ENCODE measurements at places on chromosomes 11 and 22. TPM values are rescaled to one million over a fixed set of nuclear protein-coding genes. Genes with fewer than 3 reads are reported as not detected.

DNA sequence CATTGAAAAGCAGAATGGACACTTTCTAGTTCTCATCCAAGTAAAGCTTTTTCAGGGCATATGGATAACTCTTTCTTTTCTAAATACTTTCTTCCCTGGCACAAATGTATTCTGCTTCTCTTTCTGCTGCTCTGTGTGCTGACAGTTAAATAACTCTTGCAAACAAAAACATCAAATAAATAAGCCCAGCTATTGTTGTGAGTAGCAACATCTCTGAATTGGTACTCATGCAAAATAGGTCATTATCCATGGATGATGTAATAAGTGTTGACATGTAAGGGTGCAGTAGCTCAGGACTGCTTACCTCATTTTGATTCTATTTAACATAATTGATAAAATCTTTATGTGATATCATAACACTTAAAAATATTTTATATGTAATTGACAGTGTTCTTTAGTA lies 164.3 kb downstream of the MSANTD4 start:
- no peak for DNase-seq

Gene PRODH
- total RNA-seq = 16.1 TPM

GRCh38 chr11:84144531-84144930 lies 858.4 kb upstream of the CCDC90B start:
- no peak for DNase-seq

Gene OR8B3
- not detected for total RNA-seq

DNA sequence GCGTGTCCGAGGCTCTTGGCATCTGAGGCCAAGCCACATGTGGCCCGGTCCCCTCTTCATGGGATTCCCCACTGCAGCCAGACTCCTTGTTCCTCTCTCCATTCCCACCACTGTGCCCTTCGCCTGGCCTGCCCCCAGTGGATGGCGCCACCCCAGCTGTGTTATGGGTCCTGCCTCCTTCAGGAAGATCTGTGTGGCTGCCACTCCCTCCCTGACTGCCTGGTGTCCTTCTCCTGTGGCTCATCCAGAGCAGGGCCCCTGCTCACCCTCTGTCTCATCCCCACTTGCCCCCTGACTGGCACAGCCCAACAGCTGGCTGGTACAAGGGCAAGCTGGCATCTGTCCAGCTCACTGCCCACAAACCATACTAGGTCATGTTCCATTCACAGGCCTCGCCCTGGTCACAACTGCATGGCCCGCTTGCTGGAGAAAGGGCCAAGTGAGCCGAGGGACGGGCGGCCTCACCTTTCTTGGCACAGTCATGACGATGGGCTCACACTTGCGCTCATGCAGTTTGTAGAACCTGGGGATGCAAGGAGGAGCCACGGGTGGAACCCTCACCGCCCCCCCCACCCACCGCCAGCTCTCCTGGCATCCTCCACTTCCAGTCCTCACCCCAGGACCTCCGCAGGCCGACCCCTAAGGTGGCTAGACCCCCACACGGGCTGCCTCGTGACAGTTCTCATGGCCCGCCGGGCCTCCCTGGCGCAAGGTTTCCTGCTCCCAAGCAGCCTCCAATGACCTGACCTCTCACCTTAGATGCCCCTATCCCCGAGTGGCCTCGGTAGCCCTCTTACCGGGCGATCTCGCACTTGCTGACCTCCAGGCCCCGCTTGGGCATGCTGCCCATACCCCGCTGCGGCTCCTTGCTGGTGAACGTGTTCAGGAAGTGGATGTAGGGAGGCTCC lies 2.1 kb upstream of the PTPRCAP start:
- no peak for DNase-seq

DNA sequence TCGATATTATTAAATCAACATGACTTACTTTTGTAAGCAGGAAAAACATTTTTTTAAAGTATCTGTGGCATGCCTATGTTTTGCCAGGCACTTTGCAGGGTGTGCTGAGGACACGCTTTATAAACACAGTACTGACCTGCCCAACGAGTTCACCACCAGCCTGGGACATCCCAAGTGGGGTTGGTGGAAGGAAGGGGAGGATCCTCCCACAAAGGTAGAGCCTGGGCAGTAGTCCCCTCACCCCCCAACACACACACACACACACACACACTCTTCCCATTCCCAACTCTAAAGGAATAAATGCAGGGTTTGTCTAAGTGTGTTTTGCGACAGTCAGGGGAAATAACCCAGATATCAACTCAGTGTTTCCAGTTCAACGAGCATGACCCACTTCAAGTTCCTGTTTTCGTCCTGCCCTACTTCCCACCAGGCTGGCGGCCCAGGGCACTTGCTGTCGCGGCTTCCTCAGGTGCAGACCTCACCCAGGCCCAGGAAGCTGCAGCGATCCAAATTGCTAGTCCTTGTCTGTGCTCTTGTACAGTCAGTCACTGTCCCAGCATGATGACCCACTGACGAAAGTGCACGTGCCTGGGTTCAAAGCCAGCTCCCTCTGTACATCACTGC lies 3.1 kb downstream of the CERK start:
- no peak for DNase-seq

DNA sequence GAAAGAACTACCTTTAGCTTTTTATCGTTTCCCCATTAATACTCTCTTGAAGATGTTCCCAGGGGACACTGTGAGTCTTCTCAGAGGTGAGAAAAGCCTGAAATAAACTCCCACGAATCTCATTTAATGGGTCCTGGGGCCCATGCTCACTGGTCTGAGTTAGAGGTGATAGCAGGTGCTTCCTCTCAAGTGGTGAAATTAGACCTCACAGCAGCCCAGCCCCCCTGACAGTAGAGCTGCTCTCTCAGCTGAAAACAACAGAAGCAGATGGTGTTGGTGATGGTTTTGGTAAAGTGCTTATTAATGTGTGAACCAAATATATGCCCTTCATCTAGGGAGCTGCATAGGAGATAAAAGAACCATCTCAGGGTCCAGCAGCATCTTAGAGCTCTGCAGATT lies 76.8 kb upstream of the VPREB1 start:
- no peak for DNase-seq

- no peak for DNase-seq
These were observed 63.2 kb downstream of the GRIA4 start for GRCh38 chr11:105673089-105673488.

Measured in type B pancreatic cell (in vitro differentiated cells).